ENCODE measurements at places on chromosomes 3 and 15.

DNA sequence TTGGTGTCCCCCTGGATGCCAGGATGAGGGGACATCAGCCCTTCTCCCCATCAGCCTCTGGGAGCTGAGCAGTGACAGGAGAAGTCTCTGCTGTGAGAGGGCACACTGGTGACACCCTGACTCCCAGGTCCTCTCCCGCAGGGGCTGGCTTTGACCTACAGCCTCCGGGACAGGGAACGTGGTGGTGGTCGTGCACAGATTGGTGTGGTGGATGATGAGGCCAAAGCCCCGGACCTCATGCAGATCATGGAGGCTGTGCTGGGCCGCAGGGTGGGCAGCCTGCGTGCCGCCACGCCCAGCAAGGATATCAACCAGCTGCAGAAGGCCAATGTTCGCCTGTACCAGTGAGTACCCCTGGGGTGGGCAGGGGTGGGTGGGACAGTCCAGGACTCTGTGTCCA, 6.8 kb downstream of the VILL start:
- DNase-seq: no peak

DNA sequence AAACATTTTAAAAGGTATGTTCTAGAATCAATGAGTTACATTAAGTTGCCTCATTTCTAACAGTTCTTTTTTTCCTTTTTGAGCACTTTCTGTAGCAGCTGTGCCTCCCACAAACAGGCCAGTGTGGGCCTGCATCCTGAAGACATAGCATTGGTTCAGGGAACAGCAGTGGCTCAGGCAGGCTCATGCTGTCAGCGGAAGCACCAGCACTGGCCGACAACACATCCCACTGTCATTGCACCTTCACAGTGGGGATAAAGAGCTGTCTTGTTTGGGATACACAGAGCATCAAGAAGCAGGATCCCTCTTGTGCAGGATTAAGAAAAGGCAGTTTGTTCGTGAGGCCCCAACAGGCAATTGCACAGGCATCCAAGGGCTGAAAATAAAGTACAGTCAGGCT, 123.3 kb downstream of the MOBP start:
- DNase-seq: no peak

GRCh38 chr3:21573291-21573690, 177.7 kb downstream of the ZNF385D start:
- peak; percentile 31 for DNase-seq

DNA sequence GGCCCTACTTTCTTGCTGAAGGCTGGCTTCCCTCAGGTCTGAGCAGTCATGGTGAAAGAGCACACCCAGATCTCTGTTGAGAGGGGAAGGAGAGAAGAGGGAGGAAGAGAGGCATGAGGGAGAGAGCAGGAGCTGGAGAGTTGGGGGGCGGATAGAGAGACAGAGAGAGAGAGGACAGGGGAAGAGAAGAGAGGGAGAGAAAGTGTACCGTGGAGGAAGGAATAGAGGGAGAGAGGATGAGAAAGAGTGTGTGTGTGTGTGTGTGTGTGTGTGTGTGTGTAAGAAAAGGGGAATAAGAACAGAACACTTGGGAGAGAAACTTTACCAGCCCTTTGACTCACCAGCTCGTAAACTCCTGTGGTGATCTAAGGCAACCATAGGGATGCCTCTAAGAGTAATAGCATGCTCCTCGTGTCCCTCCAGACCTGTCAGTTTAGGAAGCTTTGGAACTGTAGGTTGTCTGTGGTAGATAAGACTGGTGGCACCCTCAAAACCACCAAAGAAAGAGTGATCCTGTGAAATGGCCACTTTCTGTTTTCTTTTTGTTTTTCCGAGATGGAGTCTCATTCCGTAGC, 18.2 kb downstream of the ZNF592 start:
- DNase-seq: no peak

GRCh38 chr15:96184297-96184696, 146.2 kb upstream of the NR2F2 start:
- no peak for DNase-seq

GRCh38 chr3:47365213-47366153, 15.3 kb upstream of the PTPN23 start:
- peak; percentile 93 for DNase-seq

- DNase-seq: no peak
Observed at GRCh38 chr3:66106788-66107187, 68.1 kb upstream of the MAGI1 start.

GRCh38 chr3:10474275-10474646, 31.1 kb downstream of the ATP2B2 start:
- DNase-seq: no peak

DNA sequence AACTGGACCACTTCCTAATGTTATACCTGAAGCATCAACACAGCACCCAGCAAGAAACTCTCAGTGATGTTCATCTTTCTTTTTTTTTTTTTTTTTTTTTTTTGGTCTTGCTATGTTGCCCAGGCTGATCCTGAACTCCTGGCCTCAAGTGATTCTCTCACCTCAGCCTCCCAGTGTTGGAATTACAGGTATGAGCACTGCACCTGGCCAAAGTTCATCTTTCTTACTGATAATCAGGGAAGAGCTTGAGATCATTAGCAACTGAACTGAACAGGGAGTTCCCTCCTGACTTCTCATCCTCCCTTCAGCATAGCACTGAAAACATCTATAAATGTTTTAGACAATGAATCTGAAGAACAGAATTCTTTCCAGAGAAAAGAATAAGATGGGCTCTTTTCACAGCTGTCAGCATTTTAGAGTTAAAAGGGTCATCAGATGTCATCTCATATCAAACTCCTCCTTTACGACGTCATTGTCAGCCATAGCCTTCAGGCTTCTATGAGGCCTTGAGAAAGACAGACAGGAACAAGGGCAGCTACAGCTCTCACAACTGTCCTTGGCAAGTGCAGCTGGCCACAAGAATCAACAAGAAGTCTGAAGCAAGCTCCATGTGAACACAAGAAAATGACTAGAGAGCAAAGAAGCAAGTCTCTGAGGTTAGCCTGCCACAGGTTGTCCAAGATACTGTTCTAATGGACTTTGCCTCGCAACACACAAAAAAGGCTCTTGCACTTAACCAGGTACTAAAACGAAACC, 33.8 kb downstream of the SCAP start:
- DNase-seq: no peak

GRCh38 chr3:179526989-179527391, 35.7 kb upstream of the ACTL6A start:
- DNase-seq: peak; percentile 80

DNA sequence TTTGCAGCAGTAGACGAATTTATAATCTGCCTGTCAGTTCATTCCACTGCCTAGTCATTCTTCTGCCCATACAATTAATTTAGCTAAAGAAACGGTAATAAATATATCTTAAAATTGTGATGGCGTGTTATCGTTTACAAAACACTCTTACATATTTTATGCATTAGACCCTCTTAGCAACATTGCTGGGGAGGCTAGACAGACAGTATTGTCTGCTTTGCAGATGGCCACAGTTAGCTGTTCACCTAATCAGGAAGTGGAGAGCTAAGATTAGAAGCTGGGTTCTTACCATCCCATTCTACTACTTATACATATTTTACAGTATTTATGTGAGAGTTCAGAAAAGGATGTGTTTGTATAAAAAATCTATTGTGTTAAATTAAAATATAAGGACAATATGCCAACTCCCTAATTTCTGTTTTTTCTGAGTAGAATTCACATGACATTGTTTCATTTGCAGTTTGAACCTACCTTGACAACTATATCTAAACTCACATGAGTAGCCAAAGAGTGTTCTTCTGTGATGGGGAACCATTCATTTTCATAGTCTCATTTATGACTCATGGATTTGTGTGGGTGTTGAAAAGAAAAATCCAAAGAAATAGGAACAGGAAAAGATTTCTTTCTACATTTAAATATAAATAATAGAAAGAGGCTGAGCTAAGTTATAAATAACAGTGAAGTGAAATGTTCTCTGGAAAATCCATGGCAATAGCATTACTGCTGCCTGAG, 41.7 kb upstream of the C3orf80 start:
- DNase-seq: peak; percentile 60

DNA sequence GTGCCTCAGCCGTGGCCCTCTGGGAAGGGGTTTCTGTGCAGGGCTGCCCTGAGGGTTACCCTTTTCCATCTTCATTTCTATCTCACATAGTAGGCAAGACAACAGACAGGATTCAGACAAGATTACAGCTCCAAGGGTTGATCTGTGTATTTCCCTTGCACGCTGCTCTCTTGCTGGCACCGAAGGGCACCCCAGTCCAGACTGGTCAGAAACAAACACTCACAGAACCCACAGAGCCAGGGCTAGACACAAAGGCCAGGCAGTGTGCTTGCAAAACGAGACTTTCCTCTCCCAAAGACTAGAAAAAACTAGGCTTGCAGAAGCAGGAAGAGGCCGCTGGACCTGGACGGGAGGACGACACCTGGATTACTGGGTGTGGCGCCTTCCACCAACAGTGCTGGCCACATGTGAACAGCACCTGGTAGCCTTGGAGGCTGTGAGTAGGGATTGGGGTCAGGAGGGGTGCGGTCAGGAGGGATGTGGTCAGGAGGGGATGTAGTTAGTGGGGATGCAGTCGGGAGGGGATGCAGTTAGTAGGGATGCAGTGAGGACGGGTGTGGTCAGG, 96.8 kb downstream of the BDH1 start:
- DNase-seq: no peak

DNA sequence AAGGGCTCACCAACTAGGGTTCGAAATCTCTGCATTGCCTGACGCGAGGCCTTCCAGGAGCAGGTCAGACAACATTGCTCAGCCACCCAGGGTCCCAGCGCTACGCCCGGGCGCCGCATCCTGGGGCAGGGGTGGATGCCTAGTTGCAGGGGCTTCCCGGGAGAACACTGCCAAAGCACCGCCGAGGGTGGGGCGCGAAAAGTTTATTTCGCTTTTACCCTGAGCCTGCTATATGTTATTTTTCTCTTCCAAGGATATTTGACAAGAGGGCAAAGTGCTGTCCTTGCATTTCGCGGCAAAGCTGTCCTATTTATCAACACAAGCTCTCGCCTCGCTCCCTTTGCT, 549 bp upstream of the SOX14 start:
- DNase-seq: no peak

DNA sequence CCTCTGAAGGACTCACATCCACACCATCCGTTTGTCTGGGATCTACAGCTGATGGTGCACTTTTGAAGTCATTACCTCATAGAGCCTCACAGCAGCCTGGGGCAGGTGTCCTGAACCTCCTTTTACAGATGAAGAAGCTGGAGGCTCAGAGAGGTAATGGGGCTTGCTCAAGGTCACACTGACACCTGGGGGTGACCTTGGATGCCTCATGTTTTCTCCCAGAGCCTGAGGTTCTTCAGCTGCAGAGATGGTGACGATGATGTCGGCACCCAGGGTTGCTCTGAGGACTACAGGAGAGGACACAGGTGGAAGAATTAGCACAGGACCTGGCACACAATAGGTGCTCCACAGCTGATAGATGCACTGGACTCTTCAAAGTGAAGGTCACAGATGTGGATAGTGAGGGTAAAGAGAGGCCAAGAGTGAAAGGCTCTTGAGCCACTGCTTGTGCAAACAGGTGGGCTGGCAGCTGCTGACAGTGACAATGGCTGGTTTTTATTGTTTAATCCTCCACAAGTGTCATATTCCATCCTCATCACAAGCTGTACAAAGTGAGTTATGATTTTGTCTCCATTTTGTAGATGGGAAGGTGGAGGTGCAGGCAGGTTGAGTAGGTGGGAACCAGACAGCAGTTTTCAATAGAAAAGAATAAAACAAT, 17.4 kb upstream of the ATP2B2 start:
- no peak for DNase-seq

DNA sequence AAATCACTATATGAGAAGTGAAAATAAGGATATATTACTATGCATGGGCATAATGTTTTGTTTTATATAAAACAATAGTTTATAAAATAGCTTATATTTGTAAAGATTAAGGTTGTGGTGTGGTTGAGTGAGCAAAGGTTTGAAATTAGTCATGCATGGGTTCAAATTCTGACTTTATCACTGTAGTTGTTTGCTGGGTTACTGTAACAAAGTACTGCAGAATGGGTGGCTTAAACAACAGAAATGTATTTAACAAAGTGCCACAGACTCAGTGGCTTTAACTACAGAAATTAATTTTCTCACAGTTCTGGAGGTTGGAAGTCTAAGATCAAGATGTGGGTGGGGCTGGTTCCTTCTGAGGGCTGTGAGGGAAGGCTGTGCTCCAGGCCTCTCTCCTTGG, 184.8 kb upstream of the THRB start:
- DNase-seq: no peak

DNA sequence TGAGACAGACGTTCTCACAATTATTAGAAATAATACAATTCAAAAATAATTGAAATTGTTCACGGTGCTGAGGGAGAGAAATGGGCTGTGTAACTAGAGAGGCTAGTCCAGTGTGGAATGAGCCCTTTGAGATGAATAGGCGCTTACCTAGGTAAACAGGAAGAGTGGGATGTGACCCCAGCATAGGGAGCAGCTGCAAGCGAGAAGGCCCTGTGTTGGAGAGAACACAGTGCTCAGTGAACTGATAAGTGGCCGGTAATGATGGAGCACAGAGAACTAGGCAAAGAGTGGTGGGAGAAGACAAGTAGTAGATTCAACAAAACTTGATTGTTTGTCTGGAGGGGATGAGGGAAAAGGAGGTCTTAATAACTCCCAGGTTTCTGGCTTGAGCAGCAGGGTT, 103.9 kb downstream of the HCN4 start:
- DNase-seq: no peak

GRCh38 chr3:43970920-43971319, 270.8 kb upstream of the TOPAZ1 start:
- no peak for DNase-seq

DNA sequence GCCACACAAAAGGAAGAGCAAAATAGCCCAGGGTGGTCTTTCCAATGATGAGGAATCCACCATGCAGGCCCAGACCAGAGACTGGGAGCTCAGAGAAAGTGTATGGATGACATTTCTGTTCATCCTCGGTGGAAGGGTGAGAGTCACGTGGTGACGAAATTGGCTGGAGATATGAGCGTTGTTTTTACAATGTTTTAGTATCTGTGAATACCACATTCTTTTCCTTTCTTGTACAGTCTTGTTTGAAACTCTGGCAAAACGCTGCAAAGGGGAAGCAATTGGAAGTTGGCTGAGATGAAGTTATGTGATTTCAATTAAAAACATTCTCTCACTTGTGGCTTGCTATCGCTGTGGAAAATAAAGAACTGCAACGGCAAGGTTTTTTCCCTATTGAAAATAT, 137.5 kb downstream of the MAGI1 start:
- DNase-seq: peak; percentile 44

- DNase-seq: no peak
Observed at GRCh38 chr3:128997486-128998133, 3.5 kb upstream of the EFCC1 start.

DNA sequence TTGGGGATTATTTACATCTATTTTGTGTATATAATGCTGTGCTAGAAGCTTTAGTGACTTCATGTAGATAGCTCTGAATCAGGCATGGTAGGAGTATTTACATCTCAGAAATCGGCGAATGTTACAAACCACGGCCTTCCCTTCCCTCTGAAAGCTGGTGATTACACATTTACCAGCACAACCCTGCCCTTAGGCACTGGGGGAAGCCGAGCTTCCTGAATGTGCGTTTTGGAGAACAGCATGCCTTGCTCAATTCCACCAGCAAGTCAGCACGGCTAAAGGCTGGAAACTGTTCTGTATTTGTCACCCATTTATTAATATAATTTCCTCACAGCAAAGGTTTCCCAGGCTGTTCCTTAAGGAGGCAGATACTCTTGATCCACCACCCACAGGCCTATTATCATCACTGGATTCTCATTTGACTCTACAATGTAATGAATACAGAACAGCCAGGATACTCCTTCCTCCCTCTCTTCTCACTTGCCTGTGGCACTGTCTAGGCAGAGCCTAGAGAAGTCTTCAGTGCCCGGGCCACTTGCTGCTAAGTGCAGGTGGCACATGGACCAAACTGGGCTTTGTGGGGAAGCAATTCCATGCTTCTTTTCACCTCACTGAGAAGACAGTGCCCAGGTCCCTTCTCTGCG, 55.2 kb upstream of the CACNA2D3 start:
- DNase-seq: no peak

All from fibroblast of skin of right biceps (primary cell).